ENCODE measurements at places on chromosomes 16 and 17. TPM values are rescaled to one million over a fixed set of nuclear protein-coding genes. Genes with fewer than 3 reads are reported as not detected.

RBFOX1 gene
- total RNA-seq: 3.9 TPM

LHX1 gene
- 23.1 TPM for total RNA-seq

PRSS33 gene
- total RNA-seq: not detected

ARL16 gene
- 74.6 TPM for total RNA-seq

FBXO39 gene
- not detected for total RNA-seq

C17orf50 gene
- total RNA-seq: not detected

SLC13A2 gene
- not detected for total RNA-seq

SLC12A3 gene
- not detected for total RNA-seq

KRTAP16-1 gene
- total RNA-seq: not detected

KCNH4 gene
- total RNA-seq: not detected

WIPF2 gene
- total RNA-seq: 5.4 TPM

TP53TG3B gene
- not detected for total RNA-seq

UBALD2 gene
- 21.3 TPM for total RNA-seq

KRT27 gene
- total RNA-seq: not detected

HBA1 gene
- not detected for total RNA-seq

CDC42EP4 gene
- total RNA-seq: 30.7 TPM

COPZ2 gene
- total RNA-seq: not detected

KIFC3 gene
- total RNA-seq: 20.4 TPM

HAPSTR1 gene
- 40.3 TPM for total RNA-seq

EPOP gene
- 6.2 TPM for total RNA-seq

TUBB3 gene
- total RNA-seq: 390 TPM

SDR42E2 gene
- 0.04 TPM for total RNA-seq

MMP25 gene
- 18.7 TPM for total RNA-seq

RPH3AL gene
- 2.8 TPM for total RNA-seq

TSPOAP1 gene
- total RNA-seq: 4.2 TPM

HBZ gene
- not detected for total RNA-seq

GDPD1 gene
- total RNA-seq: 3.1 TPM

PRAC2 gene
- total RNA-seq: 40.8 TPM

GPR139 gene
- 0.15 TPM for total RNA-seq

EPN3 gene
- 0.87 TPM for total RNA-seq

RNF213 gene
- 29.4 TPM for total RNA-seq

KRTAP2-1 gene
- not detected for total RNA-seq

FLYWCH2 gene
- total RNA-seq: 94.1 TPM

TMEM114 gene
- total RNA-seq: not detected

HSD17B2 gene
- 0.04 TPM for total RNA-seq

All from H7 (cell line).